ENCODE measurements at places on chromosomes 6 and 20.

- peak; percentile 42 for DNase-seq
These were observed 33.7 kb downstream of the PTGIS start for GRCh38 chr20:49534255-49534712.

- DNase-seq: no peak
These were observed 4.8 kb downstream of the GSTA3 start for GRCh38 chr6:52904562-52905279.

DNA sequence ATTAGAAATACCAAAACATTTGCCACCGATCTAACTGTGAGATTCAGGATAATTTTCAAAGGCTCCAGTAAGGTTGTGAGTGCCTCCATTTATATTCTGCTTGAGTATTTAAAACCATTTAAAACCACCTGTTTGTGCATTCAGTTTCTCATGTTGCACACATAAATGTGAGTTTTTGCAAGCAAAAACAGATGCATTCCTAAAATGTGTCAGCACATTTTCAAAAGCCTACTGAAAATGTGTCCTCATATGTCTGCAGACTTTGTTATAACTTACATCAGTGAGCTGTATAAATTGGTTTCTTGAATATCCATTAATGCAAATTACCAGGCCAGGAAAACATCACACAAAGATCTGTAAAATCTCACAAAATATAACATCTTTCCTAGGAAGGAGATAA is 676.6 kb upstream of the EPHA7 start:
- no peak for DNase-seq

- no peak for DNase-seq
These were observed 240.8 kb downstream of the SMOC2 start for GRCh38 chr6:168681748-168682147.

- DNase-seq: no peak
These were observed 47.5 kb upstream of the CDH22 start for GRCh38 chr20:46355778-46356177.

DNA sequence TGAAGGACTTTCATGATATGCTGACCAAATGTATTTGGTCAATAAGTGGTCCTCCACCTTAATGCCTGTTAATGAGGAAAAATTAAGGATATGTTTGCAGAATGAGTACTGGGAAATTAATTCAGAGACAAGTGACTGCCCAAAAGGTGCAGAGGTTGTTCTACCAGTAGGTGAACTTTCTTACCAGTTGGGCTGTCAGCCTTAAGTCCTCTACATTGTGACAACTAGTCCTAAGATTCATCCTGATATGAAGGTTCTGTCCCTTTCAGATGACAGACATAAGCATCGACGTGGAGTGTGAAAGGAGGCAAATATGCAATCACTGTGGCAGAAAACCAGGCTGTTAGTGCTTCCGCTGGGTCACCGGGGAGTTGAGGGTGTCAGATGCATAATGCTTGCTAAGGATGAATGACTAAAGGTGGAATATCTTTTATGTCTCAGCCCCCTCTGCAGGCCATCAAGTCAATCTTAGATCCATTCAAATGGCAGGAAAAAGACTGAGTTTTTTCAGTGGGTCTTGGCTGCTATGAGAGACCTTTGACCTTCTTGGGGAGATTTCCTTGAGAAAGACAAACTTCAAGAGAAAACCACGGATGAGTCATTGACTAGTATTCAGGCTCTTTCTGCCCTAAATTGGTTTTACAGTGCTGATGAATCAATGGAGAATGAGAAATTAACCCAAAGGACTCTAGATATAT is 226.0 kb downstream of the TPBG start:
- DNase-seq: no peak

DNA sequence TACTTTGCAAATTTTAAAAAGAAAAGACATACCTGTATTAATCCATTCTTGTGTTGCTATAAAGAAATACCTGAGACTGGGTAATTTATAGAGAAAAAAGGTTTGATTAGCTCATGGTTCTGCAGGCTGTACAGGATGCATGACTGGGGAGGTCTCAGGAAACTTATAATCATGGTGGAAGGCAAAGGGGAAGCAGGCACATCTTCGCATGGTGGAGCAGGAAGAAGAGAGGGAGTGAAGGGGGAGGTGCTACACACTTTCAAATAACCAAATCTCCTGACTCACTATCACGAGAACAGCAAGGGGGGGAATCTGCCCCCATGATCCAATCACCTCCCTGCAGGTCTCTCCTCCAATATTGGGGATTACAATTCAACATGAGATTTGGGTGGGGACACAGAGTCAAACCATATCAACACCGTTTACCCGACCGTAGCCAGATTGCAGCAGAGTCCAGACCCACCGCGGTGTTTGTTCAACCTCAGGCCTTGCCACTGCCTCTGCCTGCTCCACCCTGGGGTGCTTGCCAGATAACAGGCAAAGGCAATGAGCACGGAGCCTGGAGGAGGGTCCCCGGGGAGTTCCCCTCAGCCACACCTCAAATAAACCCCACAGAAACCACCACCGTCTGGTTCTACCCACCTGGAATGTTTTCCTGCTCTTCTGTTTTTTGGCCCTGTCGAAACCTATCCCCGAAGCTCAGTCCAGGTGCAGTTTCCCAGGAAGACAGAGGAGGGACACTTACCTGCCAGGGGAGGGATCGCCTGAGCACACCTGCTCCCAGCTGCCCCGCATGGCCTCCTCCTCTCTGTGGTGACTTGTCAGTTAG is 142.2 kb upstream of the AFDN start:
- no peak for DNase-seq

- no peak for DNase-seq
These were observed 277.7 kb upstream of the QKI start for GRCh38 chr6:163136681-163137397.

DNA sequence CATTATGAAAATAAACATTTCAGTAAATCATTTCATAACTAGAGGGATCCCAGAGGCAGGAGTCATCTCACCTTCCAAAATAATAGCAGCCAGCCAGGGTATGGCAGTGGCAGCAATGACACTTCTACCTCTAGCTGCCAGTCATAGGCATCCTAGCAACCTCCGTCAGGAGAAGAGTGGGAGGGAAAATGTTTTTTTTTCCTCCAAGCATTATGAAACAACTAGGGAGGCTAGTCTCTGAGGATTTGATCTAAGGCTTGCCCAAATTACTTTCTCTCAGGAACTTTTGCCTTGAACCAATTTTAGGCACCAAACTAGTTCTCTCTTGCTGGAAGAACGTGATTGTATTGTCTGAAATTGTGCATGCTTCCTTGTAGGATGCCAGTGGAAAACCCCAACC is 208.7 kb upstream of the PREP start:
- no peak for DNase-seq

- no peak for DNase-seq
These were observed 828 bp downstream of the ADGRB3 start for GRCh38 chr6:68635706-68636513.

DNA sequence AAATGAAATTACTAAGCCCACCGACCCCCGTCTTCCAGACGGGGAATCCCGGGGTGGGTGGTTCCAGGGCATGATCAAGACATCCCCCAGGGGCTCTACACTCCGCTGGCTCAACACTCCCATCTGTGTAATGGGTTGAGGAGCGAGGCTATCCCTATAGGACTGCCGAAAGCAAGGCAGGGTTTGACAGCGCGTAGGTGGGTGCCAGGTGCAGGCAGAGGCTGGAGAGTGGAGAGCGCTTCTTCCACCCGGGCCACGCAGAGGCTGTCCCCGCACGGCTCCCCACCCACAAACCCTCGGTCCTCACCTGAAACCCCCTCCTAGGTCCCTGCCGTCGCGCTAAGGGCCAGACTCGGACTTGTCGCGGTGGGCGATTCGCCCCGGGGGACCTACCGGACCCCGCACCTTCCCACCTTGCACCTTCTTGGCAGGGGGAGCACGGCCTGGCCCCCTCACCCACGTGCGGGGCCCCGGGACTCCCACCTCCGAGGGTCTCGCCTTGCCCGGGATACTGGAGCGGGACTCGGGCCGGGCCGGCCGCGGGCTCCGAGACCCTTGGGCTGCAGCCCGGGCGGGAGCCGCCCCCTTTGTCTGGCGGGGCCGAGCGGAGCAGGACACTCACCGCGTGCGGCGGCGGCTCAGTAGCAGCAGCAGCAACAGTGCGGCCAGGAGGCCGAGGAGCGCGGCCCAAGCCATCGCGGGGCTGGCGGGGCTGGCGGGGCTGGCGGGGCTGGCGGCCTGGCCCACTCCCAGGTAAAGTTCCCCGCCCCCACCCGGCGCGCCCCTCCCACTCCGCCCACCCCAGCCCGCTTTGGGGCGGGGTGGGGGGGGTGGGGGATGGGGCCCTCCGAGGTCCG is at the start of gene PTGIS:
Gene PTGIS (minus strand): TSS at position 717 of the 857 bp plus-strand sequence. CDS start 21 bp downstream, at position 696.
- no peak for DNase-seq

DNA sequence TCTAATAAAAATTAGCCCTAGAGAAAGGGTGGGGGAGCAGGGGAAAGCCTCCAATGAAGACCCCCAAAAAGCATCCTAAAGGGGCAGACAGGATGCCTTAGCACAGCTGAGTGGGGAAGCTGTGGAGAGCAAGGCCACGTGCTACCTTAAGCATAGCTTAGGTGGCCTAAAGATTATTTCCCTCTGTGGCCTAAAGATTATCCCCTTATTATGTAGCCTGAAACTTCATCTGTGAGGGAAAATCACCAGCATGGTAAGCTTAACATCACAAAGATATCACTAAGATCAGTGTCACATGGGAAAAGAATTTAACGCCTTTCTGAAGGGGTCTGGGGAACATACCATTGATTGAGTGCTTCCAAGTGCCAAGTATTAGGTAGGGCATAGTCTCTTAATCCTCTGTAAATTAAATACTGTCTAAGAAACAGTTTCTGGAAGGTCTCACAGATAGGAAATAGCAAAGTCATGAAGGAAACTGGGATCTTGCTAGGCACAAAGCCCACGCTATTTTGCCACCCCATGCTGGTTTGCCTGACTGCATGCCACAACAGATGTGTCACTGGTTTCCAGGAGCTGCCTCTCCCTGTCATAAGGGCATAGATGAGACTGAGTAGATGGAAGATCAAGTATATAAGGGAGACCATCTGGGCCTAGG is 170.0 kb downstream of the HACE1 start:
- DNase-seq: no peak

DNA sequence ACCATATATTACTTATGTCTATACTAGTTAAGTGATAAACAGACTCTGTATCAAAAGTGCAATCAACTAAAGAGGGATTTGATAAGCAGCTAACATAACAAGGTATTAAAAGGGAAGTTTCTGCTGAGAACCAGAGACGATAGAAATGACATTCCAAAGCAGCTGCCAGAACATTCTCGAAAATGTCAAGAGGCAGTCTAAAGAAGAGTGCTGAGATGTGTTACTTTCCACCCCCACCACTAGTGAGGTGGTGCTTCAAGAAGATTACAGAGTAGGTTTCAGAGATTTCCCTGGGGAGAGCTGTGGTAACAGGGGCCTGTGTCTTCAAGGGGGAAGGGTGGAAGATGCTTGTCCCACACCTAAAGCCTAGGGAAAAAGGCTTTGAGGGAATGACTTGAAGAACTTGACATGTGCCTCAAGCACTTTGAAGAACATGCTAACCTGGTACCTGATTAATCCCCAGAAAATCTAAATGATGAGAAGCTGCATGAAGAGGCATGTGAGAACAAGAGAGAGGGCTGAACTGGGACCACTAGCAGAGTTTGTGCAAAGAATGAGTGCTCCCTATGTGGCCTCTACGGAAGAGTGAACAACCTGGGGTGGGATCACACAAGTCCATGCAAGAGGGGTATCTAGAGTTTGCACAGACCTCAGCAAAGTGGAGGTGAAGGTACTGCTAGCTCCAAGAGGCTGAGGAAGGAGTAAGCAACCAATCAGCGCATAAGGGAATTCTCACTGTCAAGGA is 5.0 kb downstream of the FAM184A start:
- DNase-seq: no peak

- no peak for DNase-seq
These were observed 36.3 kb downstream of the MCUR1 start for GRCh38 chr6:13778028-13778427.

- DNase-seq: no peak
These were observed 10.7 kb downstream of the ANKRD6 start for GRCh38 chr6:89443658-89444057.

- DNase-seq: no peak
These were observed 1.6 kb downstream of the ARFRP1 start for GRCh38 chr20:63706027-63706695.

- DNase-seq: no peak
These were observed 4.3 kb downstream of the IFNGR1 start for GRCh38 chr6:137214931-137215330.

DNA sequence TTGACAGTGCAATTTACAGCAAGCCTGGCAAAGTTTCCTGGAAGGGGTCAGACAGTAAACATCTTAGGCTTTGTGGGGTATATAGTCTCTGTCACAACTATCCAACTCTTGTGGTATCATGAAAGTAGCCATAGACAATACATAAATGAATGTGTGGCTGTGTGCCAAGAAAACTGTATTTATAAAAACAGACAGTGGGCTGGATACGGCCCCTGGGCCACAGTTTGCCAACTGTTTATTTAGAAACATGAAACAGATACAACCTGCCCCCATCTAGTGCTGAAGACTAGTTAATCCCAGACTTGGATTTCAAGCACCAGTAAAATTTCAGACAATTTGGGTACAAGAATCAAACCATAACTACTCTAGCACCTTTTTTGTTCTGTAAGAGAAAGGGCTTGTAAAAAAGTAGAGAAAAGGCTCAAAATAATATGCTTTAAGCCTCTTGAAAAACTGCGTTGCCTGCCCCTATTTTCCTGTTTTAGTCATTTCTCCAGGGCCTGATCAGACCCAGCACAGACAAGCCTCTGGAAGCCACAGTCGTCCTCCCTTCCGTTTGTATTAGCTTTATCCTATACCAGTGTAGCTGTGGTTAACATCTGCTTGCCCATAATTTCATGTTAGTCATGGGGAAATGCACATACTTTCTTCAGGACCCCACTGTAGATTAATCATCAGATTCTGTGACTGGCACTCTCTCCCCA is 30.8 kb downstream of the JAG1 start:
- DNase-seq: no peak

DNA sequence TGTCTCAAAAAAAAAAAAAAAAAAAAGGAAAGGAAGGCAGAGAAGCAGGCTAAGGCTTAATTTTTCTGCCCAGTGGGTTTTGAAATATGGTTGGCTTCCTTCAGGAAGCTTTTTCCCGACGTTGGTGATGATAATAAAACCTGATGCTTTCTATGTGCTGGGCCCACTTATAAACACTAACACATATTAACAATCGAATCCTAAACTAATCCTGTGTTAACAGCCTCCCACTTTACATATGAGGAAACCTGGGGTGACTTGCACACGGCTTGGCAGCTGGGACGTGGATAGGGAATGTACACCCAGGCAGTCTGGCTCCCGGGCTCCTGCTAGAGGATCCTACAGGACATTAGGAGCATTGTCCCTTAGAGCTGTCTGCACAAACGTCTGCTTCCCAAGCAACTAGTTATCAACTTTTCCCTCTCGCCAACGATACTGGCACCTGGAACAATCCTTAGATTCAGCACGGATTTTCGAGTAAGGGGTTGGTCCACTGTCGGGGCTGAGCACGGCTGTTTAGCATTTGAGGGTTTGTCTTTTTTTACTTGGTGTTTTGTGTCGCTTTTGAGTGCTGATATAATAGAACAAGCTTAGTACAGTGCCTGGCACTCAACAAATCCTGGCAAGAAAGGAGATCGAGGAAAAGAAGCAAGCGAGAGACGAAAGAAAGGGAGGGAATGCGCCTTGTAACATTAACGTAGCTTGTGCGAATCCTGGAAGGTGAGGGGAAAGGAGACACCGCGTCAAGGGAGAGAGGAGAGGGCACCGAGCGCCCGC is 622 bp upstream of the KIZ start:
- no peak for DNase-seq

Measured in stimulated activated CD4-positive, alpha-beta T cell treated with anti-CD3 and anti-CD28 coated beads, Interleukin-4, amount 100 ng/mL, for 1 hour (primary cell).